ENCODE measurements at places on chromosomes 5 and 9.

GRCh38 chr5:19140276-19140675, 847.7 kb downstream of the CDH18 start:
- no peak for DNase-seq

GRCh38 chr9:5846096-5846495, 13.2 kb upstream of the ERMP1 start:
- no peak for DNase-seq

- no peak for DNase-seq
These were observed 24.1 kb downstream of the GOLGA2 start for GRCh38 chr9:128251732-128252100.

GRCh38 chr9:109632817-109633216, 134.7 kb upstream of the PTPN3 start:
- DNase-seq, result no peak

- no peak for DNase-seq
These were observed 97.5 kb upstream of the FCN2 start for GRCh38 chr9:134782921-134783698.

- DNase-seq, result no peak
These were observed 564.9 kb downstream of the SEMA5A start for GRCh38 chr5:8981016-8981415.

- no peak for DNase-seq
These were observed 503.4 kb downstream of the PDE4D start for GRCh38 chr5:59390074-59390659.
